ENCODE measurements at places on chromosomes 2 and 18.

- no peak for DNase-seq
Observed at GRCh38 chr2:25050128-25050527, 8.3 kb downstream of the EFR3B start.

GRCh38 chr2:82007071-82007664, 1702.6 kb upstream of the LRRTM1 start:
- no peak for DNase-seq

- DNase-seq = no peak
Observed at GRCh38 chr18:1914489-1914888, 656.8 kb downstream of the METTL4 start.

DNA sequence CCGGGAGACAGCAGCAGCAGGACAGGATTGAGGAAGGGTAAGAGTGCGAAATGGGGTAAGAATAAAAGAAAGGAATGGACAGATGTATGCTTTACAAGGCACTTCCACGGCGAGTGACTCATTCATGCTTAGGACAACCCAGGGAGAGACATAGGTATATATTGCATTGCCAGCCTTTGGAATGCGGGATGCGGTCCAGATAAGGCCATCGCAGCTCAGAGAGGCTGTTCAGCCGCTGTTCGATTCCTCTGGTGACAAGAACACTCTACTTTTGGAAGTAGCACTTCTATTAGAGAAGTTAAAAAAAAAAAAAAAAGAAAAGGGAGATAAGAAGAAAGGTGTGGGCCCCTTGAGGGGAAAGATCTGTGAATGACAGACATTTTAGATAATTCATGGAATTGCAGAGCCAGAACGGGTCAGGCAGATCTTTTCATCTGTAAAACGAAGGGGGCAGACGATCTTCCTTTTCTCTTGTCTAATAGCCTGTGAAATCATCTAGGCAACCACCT, 819 bp upstream of the NCOA1 start:
- no peak for DNase-seq

DNA sequence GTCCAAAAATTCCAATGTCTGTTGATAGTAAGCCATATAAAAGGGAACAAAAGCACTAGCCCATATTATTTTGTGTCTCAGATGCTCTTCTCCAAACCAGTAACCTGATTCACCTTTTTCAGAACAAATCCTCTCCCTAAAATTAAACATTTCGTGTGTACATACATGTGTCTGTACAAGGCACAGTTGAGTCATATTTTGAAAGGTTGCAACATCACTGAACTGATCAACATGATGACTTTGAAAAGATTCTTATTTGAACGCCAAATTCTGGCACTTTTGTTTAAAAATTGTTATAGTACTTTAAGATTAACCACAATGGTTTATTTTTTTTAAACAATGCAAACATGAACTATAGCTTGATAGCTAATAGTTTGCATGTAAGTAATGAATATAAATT, 102.5 kb downstream of the RIT2 start:
- no peak for DNase-seq

GRCh38 chr2:231692847-231693246, 15.5 kb upstream of the PTMA start:
- no peak for DNase-seq

DNA sequence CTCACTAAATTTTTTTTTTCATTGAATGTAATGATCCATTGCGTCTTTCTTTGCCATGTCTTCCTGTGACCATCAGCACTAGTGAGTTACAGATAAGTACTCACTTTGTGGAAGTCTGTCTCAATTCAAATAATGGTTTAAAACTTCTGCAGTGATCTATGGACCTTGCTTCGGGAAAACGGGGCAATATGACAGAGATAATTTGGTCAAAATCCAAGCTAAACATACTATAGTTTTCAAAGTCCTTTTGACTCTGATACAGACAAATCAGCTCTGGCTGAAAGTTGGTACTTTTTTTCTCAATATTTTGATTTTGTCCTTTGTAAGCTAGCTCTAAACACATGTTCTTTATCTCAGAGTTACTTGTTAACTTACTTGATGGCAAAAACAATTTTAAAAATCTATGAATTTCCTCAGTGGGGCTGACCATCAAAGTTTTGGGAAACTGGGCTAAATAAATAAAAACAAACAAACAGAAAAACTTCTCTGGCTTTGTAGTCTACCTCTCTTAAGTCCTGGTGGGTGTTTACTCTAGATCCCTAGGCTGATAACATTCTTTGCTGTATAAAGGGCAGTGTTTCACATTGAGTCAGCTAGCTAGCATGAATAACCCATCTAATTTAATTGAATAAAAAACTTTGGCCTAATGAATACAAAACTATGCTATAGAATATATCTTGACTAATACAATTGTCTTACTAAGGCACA, 327.6 kb downstream of the RDH14 start:
- no peak for DNase-seq

GRCh38 chr2:78127424-78127823, 605.2 kb upstream of the LRRTM4 start:
- DNase-seq = no peak

GRCh38 chr2:11642972-11643371, 27.0 kb downstream of the NTSR2 start:
- no peak for DNase-seq

GRCh38 chr2:236553522-236553921, 16.1 kb upstream of the ACKR3 start:
- DNase-seq = no peak

GRCh38 chr2:55518841-55519165, 715 bp upstream of the CFAP36 start:
- DNase-seq = no peak

- DNase-seq = no peak
Observed at GRCh38 chr18:76589866-76590265, 94.8 kb upstream of the ZNF516 start.

DNA sequence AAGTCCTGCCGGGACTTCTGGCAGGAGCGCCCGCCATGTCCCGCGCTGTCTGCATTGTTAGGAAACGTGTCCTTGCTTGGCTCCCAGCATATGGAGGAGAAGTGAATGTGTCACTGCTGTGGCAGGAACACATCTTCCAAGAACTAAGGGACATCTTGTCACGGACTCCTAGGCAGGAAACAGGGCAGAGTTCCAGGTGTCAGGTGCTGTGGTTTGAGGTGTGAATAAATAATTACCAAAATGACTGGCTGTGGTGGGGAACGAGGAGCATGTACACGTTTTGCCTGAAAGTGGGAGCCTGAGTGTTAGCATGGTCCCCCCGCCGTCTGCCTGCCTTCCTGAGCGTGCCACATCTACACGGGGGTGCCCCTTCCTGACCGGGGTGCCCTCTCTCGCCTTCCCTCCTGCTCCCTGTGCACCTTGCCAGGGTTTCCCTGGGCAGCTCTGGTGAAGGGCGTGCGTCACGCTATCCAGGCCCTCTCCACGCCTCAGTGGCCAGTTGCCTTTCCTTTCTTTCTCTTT, 237.5 kb downstream of the LDLRAD4 start:
- DNase-seq = no peak

GRCh38 chr18:8797206-8797605, 91.8 kb downstream of the MTCL1 start:
- no peak for DNase-seq

- peak; percentile 69 for DNase-seq
Observed at GRCh38 chr2:168635065-168635577, 167.3 kb upstream of the NOSTRIN start.

GRCh38 chr2:167832868-167833287, 414.5 kb downstream of the STK39 start:
- DNase-seq = no peak

GRCh38 chr2:43402002-43402401, 175.6 kb upstream of the ZFP36L2 start:
- DNase-seq = no peak

DNA sequence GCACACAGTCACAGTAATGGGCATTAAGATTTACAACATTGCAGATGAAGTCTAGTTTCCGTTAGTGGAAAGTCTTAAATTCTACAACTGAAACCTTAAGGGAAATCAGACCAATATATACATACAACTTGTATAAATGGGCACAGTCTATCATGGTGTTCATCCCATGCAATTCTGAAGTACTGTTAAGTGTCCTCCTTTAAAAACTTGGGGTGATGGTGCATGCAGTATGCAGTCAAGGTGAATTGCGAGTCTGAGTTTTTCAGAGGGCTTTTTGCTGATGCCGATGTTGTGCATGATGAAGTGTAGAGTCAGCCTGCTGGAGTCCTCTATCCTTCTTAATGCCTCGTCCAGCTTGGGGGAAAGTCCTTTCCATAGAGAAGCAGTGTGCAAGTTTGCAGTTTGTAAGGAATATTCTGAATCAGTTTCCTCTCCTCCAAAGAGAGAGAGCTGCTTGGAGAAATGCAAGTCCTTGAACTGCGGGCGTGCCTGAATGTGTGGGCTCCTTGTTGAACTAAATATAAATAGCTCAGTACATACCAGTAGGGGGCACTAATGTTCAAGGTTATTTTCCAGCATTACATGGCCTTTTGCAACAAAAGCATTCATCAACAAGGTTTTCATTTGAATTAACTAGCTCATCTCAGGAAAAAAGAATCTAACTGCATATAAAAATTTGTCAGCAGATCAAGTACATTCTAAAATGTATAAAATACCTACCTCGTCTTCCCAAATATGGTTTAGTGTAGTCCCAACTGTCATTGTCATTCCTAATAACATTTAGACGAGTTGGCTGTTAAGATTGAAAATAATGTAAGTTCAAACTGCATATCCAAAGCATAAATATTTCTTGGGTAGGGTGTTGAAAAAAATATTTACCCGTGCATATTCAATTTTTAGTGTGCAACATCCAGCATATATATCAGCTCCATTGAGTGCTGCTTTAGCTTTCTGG, 21.3 kb downstream of the HNRNPLL start:
- peak; percentile 40 for DNase-seq

DNA sequence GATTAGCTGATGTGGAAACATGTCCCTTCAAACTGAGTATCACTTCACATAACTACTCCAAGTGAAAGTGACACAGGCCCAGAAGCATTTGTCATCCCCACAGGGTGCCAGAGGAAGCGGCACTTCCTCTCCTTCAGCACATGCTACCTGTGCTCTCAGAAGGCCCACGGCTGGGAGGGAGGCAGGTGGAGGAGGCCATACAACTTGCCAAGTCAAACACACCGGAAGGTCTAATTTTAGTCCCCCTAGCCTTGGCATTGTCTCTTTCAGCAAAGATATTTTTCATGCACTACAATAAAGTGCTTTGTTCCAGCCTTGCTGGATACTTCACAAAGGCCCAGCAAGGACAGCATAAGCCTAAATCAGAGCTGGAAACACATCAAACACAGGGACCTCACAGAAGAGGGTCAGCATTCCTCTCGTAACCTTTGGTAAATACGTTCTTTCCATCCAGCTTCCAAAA, 38.0 kb downstream of the VSNL1 start:
- no peak for DNase-seq

GRCh38 chr2:176936410-176936809, 276.2 kb upstream of the HNRNPA3 start:
- DNase-seq = no peak

DNA sequence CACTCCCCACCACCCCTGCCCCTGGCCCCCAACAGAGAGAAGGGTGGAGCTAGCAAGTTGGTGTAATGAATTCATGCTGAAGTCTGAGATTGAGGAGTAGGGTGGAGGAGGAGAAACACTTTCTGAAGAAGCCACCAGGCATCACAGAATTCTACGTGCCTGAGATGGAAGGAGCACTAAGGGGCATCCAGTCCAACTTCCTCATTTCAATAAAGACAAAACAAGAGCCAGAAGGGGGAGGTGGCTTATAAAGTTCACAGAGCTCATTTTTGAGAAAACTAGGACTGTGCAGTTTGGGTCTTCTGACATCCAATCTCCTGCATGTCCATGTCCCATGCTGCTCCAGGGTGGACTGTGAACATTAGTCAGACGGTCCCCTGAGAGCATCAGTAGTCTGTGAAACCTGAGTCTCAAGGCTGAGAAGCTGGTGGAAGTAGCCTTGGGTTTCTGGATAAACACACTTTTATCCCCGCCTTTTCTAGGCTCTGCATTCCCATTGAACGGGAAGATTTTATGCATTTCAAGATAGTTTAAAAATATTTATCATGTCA, 77.7 kb downstream of the TRIM43 start:
- DNase-seq = no peak

GRCh38 chr2:215465256-215465655, 29.4 kb upstream of the FN1 start:
- DNase-seq = no peak

GRCh38 chr2:85318222-85319074, 9.3 kb downstream of the TGOLN2 start:
- DNase-seq = no peak

- no peak for DNase-seq
Observed at GRCh38 chr2:235665661-235666212, 171.9 kb downstream of the AGAP1 start.

GRCh38 chr2:21891191-21891590, 767.4 kb downstream of the TDRD15 start:
- no peak for DNase-seq

- DNase-seq = no peak
Observed at GRCh38 chr2:194319222-194319992, 1337.6 kb upstream of the SLC39A10 start.

DNA sequence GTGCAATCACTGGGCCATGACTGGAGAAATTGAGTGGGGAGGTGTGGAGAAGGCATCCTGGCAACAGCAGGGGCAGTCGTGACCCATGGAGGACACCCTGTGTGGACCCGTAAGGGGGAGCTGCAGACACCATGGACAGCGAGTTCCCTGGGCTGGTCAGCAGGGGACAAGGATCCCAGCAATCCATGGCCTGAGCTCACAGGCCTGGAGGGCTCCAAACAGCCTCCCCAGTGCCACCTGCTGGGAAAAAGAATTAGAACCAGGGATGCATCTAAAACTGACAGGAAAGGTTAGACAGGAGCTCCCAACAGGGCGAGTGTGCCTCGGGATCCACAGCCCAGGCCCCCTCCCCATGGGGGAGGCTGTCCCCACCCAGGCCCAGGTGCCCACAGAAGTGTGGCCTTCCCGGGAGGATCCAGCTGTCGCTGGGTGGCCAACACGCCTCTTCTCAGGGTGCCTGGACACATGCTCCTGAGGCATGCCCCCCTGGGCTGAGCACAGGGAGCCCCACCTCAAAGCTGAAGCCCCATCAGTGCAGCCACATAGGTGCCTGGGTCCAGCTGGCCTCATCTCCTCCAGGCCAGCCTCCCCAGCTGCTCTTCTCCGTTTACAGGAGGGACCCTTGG, 20.5 kb upstream of the KIF1A start:
- DNase-seq = no peak

- DNase-seq = no peak
Observed at GRCh38 chr2:7692657-7693161, 775.5 kb downstream of the RNF144A start.

GRCh38 chr2:222693837-222694236, 22.4 kb downstream of the MOGAT1 start:
- DNase-seq = no peak

DNA sequence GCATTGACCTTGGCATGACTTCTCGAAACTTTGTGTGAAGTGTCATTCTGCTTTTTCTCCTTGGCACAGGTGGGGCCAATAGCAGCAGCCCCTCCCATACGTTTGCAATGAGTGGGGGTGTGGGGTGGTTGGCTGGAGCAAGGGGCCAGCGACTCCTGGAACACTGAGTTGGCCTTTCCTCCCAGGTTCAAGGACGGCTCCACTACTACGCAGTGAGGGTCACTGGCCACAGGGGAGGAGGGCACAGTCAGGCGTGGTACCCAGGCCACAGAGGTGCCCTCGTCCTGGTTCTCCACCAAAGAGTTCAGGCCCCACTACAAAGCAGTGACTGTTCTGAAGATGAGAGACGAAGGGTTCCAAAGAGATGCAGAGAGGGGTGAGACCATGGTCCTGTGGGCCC, 70.6 kb upstream of the OTOS start:
- no peak for DNase-seq
